Retinal pigment epithelial cell (primary cell): ENCODE measurements at places on chromosomes 1 and 21.

DNA sequence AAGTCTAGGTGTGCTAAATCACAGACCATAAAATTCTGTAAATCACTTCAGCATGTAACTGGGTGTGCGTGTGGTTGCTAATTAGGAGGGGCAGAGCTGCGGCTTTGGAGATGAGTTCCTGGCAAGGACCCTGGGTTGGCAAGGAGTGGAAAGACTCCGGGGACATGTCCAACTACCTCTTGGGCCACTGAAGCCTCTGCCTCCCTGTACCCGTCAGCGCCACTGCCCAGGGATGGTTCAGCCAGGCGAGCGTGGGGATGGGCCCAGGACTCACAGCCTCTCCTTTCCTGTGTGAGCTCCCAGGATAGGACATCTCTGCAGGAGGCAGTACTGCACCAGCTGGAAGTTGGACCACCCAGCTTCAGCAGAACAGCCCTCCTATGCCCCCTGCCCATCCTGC, 386.4 kb upstream of the VAMP3 start:
- no peak for DNase-seq

DNA sequence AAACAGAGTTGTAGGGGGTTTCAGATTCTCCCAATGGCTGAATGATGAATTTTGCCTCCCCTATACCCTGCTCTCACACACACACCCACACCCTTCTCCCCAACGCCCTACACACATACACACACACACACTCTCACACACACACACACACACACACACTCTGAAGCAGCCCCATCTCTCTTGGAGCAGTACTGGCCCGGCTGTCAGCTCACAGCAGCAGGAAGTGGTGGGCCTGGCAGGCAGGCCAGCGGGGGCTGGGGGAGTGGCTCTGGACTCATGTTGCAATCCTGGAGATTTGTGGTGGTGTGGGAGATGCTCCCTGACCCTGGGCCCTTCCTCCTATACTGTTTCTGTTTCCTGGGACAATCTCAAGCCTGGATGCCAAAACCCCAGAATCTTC, 2.2 kb downstream of the IKBKE start:
- no peak for DNase-seq

DNA sequence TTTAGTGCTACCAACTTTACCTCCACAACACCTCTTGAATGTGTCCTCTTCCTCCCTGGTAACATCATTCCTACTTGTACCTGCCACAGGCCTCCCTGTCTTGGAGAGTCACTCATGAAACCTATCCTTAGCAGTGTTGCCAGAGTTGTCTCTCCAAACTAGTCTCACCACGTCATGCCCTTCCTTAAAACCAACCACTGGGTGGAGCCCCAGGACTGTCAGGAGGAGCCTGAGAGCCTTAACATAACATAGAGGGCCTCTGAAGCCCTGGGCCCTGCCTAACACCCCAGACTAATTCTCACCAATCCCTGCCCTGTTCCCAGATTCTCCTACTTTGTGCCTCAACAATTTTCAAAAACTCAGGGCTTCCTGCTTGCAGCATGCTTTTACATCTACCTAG, 65.3 kb downstream of the ZNF697 start:
- peak; percentile 13 for DNase-seq

GRCh38 chr1:32305310-32305709, 13.4 kb downstream of the HDAC1 start:
- no peak for DNase-seq

DNA sequence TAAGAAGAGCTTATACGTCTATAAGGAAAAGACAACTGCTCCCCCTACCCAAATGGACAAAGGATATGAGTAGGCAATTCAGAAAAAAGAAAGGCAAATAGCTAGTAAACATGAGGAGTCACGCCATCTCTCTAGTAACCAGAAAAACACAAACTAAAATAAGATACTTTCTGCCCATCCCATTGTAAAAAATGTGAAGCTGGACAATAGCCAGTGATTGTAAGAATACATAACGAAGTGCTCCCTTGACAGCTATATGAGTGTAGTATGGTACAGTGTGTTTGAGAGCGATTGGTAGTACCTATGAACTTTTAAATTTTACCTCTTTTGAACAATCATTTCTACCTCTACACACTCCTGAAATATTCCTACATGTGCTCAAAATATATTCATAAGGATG, 7.5 kb upstream of the GJA8 start:
- no peak for DNase-seq

DNA sequence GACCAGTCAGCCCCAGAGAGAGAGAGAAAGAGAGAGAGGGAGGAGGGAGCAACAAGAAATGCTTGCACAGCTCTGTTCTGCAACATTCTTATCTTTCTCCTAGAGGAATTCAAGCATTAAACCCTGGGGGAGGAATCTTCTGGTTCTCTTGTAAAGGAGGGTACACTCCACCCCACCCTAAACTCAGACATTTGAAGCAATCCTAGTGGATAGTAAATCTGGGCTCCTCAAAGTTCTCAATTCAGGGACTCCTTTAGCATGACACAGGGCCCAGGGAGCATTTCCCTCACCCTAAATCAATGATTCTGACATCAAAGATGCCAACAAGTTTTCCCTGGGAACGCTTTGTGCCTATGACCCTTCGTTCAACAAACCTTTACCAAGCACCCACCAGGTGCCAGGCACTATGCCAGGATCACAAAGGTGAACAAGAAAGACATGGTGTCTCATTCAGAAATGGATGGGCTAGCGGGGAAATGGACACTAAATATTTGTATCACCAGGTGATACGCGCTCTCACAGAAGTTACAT, 11.9 kb upstream of the CAPN2 start:
- DNase-seq, result no peak

DNA sequence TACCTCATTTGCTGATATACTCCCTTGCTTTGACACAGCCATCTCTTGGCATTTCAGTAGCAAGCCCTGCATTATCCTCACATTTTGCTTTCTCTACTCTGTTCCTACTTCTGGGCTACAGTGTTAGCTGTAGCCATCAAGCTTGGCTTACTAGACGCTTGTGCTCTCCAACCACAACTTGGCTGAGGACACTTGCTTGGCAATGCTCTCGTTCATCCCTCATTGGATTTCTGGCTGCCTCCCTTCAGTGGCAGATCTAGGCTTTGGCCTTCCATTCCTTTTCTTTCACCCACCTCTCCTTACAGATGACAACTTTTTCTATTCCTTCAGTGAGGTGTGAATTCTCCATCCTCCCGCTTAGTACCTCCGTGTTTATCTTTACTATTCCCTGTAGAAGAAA, 428.7 kb upstream of the LRRC7 start:
- no peak for DNase-seq

DNA sequence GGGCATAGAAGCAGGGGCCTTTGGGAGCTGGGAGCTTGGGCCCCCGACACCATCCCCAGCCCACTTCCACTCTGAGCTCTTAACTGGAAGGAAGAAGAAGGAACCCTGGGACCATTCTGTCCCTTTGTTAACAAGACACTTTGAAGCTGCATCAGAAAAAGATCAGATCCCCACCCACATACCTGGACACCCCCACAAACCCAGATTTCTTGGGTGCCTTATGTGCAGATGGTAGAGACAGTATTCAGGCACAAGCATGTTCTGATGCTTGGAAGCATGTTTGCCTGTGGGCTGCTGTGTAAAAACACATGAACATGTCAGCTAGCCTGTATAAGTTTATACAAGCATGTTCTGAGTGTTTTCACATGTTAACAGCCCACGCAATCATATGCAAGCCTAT, 3.7 kb downstream of the DLGAP3 start:
- no peak for DNase-seq

DNA sequence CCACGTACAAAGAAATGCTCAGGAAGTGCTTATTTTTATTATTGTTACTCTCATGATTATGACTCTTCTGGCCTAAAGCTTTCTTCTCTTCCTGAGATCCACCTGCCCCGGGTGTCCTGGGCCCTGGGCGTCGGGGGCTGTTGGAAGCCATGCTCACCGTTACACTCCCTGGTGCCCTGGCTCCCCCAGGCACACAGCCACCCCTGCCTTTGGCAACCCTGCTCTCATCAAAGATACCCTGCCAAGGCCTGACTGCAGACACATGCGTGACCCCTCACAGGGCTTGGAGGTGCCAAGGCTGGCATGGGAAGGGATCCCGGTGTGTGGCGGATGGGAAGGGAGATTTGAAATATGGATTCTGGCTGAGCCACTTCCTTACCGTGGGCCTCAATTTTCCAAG, 3.3 kb upstream of the KISS1 start:
- DNase-seq, result no peak

DNA sequence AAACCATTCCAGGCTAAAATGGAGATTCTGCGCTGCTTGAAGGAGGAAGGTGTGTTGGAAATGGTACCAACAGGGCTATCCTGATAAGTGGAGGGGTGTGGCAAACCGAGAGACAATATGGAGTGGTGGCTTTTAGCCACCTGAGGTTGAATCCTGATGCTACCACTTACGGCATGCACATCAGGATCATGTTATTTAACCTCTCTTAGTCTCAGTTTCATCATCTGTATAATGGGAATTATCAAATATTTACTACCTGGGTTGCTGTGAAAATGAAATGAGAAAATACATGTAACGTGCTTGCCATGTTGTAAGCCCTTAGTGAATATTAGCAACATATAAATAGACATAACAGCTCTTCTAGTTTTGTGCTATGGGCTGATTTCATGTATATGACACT, 117.1 kb downstream of the TBX19 start:
- DNase-seq, result no peak

DNA sequence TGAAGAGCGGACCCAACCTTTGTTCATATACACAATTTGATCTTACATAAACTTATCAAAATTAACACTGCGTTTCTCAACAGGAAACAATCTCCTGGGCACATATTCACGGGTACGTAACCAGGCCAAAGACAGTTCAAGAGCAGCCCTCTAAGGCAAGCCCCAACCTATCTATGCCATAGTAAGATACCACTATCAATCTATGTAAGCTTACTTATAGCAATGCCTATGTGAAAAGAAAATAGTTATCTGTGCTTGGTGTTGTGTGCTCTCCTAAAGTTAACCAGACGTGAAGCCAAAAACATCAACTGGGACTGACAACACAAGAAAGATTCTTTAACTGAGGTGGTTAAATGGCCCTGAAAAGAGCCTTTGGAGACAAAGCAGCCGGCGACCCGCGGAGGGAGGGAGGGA, 49.4 kb upstream of the BOLA1 start:
- no peak for DNase-seq

DNA sequence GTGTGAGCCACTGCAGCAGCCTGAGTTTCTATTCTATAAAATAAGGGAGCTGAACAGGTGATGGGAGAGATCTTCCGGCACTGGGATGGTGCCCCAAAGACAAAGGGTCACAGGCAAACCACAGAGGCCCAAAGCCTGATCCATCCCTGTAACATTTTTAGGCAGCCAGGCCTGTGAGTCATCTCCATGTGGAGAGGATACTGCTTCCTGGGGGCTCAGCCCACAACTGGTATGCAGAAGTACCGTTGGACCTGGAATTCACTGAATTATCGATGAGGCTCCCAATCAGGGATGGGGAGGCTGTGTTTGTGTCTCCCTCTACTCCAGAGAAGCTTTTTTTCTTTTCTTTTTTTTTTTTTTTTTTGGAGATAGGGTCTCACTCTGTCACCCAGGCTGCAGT, 48.8 kb upstream of the WASF2 start:
- DNase-seq, result no peak

DNA sequence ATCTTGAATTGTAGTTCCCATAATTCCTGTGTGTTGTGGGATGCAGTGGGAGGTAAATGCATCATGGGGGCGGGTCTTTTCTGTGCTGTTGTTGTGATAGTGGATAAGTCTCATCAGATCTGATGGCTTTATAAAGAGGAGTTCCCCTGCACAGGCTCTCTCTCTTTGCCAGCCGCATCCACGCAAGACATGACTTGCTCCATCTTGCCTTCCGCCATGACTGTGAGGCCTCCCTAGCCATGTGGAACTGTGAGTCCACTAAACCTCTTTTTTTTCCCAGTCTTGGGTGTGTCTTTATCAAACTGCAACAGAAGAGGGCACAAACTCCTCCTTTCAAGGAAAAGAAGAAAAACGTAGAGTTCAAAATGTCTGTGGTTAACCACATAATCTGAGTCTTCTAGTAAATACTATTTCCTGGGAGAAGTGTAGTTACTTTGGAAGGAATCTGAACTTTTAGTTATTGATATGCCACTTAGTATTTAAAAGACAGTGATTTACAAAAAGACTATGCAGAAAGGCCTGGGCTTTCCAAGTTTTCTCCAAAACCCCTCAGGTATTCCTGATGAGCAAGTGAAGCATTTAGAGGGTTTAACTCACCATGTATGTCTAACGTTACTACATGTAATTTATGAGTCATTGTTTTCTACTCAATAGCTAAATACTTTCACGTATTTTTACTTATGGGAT, 10.0 kb downstream of the ADAMTS1 start:
- no peak for DNase-seq

DNA sequence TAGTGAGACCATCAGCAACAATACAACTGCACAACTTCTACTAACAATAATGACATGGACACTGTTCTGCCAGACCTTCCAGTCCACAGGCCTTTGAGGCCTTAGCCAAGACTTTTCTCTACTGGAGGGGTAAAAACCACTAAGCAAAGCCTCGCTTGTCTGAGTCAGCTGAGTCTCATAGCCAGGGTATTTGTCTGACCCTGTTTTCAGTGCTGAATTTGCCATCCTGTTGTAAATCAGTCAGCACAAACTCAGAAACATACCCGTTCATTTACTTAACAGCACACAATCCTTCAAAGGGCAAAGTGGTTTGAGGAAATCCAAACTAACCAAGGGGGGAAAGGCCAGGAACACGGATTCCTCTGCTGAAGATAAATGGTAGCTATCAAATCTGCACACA, 537.8 kb downstream of the SMYD3 start:
- DNase-seq, result peak; percentile 68

DNA sequence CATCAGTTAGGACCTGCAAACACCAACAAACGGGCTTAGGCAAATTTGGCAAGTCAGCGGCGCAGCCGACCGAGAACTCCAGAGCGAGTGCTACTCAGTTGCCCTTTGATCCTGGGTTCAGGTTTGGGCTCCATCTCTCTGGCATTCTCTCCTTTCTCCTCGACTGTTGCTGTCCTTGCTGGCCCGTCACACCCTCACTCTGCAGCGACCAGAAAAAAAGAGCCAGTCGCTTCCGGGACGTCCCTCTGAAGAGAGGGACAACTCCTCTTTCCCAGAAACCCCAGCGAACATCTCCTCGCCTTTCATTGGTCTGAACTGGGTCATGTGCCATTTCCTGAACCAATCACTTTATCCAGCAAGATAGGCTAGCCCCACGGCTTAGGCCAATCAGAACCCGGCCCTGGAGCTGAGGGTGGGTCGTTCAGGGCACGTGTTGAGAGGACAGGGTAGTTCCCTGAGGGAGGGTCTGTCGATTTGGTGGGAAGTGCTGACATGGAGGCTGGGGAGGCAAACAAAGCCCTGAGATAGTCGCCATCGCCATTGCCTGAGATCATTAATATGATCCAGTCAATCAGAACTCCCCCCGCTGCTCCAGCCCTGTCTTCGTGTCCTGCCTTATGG, 113.7 kb downstream of the PTPRU start:
- DNase-seq, result no peak

DNA sequence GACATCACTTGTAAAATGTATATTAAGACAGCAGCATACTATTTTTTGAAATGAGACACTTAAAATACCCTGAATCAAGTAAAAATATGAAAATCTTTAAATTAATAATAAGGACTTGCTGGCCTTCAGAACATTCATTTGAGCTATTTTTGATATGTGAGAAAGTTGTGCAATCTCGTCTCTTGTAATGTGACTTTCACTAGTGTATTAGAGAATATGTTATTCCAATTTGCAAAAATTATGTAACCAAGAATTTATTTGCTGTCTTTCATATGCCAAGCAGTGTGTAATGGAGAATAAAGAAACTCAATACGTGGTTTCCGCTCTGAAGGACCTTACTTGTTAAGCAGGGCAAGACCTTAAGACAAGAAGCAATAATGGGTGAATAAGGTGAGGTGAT, 375.0 kb upstream of the RUNX1 start:
- DNase-seq, result no peak

- DNase-seq, result no peak
Observed at GRCh38 chr1:197917805-197918651, 856 bp downstream of the LHX9 start.
